HS-27A (cell line): ENCODE measurements at places on chromosomes 16 and 17.

- no peak for DNase-seq
Observed at GRCh38 chr17:77475016-77475976, 334.5 kb downstream of the SEC14L1 start.

GRCh38 chr16:63714876-63715275 lies 1407.0 kb downstream of the CDH11 start:
- DNase-seq = no peak

DNA sequence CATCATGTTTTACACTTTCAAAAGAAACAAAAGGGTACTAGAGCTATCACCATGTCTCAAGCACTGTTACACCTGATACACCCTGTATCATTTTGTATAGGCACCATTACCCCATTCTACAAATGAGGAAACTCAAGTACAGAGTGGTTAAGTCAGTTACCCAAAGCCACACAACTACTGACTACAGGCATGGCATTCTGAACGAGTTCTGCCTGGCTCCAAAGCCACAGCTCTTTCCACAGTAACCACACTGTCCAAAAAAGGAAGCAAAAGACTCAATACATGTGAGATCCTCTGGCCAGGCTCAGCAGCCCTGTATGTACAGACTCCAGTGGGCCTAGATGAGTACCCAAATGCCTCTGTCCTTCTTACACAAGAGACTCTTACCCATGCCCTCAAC lies 4.7 kb downstream of the DYNC1LI2 start:
- DNase-seq = no peak

- no peak for DNase-seq
Observed at GRCh38 chr17:6567528-6568183, 11.3 kb upstream of the PITPNM3 start.

DNA sequence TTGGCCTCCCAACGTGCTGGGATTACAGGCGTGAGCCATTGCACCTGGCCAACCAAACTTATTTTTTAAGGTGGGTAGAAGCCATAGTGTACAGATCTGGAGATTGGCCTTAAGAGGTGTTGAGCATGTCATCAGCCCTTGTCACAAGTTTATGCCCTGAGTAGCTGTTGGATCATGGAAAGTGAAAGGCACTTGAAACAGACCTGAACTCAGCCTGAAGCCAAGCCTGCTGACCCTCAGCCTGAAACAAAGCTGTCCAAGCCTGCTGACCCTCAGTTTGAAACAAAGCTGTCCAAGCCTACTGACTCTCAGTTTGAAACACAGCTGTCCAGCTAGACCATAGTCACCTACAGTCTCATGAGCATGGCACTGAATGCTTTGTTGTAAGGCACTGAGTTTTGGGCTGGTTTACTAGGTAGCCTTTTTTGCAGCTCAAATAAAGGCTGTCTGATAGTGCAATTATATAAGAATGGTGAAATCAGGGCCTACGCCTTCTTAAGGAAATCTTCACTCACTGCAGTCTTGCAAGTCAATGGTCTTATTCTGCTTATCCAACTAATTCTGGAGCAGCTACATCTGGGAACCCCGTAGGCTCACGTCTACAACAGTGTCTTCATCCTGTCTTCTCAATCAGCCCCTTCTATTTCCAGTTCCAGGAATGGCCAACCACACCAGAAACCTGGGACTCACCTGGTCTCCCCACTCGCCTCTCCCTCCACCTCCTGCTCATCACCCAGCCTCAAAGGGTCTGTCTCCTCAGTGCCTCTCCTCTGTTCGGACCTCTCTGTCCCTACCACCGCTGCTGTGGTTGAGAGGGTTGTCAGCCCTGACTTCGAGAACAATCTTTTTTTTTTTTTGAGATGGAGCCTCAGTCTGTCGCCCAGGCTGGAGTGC lies 2.9 kb upstream of the NPIPB15 start:
- DNase-seq = no peak

DNA sequence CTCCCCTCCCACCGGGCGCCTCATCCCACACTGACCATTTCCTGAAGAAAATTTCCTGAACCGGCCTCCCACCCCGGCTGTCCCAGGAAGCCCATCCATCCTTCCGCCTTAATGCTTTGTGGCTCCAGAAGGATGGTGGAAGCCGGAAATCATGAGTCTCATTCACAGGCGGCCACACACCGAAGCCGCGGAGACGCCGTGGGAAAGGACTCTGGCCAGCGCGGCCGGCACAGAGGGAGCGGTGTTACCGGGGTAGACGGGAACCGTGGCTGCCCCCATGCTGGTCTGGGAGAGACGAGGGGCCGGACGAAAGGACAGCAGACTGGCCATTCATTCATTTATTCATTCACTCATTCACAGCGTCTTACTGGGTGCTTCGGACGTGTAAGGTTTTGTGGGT lies 326.8 kb downstream of the SEC14L1 start:
- no peak for DNase-seq

DNA sequence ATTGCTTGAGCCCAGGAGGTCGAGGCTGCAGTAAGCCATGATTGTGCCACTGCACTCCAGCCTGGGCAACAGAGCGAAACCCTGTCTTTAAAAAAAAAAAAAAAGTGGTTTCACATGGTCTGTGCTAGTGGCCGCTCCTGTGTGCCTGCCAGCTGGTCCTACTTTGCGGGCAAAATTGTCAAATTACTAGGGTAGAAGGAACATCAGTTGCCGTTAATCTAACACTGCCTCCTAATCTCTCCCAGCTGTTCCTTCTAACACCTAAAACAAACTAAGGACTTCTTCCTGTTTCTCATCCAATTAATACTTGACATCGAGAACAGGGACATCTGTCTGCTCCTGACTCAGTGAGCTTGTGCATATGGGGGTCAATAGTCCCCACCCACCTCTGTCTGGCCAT lies 23.9 kb downstream of the TMEM11 start:
- no peak for DNase-seq

- no peak for DNase-seq
Observed at GRCh38 chr17:33968350-33969044, 286.6 kb upstream of the CCL2 start.

DNA sequence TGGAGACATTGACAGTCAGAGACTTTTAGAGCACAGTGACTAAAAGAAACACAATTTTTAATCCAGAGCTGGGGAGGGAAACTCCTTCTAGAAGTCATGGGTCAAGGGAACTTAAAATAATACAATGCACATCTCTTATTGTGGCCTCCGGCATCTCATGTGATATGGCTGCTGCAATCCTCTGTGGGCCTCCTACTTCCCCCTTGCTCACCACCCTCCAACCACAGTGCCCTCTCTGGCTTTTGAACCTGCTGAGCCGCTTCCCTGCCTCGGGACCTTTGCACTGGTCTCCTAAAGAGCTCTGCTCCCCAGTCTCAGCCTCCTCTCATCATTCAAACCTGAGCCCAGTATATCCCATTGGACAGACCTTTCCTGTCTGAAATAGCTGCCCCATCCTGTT lies 47.6 kb downstream of the HS3ST2 start:
- DNase-seq = no peak

- no peak for DNase-seq
Observed at GRCh38 chr16:1093284-1094123, 2.5 kb downstream of the C1QTNF8 start.

GRCh38 chr17:80877729-80878303 lies 113.8 kb upstream of the CHMP6 start:
- no peak for DNase-seq

DNA sequence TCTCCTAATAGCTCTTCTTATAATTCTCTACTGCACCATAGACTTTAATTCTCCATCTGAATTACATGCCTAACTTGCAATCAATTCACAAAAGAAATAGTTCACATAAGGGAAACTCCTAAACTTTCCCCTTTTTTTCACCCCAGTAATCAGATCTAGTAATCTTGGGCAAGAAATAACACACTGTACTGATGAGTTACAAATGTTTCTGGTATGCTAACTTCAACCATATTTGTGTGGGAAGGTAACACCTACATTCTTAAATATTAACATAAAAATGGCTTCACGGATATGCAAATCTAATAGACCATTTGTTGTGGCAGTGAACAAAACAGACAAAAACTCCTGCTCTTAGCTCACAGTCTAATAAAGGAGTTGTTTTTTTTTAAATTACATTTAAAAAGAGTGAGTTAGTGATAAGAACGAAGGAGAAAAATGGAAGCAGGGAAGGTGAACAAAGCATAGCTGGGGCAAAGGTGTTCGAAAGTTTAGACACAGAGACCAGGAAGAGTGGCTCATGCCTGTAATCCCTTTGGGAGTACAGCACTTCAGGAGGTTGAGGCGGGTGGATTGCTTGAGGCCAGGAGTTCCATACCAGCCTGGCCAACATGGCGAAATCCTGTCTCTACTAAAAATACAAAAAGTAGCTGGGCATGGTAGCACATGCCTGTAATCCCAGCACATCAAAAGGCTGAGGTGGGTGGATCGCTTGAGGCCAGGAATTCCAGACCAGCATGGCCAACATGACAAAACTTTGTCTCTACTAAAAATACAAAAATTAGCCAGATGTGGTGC lies 34.8 kb downstream of the CMTM3 start:
- no peak for DNase-seq

DNA sequence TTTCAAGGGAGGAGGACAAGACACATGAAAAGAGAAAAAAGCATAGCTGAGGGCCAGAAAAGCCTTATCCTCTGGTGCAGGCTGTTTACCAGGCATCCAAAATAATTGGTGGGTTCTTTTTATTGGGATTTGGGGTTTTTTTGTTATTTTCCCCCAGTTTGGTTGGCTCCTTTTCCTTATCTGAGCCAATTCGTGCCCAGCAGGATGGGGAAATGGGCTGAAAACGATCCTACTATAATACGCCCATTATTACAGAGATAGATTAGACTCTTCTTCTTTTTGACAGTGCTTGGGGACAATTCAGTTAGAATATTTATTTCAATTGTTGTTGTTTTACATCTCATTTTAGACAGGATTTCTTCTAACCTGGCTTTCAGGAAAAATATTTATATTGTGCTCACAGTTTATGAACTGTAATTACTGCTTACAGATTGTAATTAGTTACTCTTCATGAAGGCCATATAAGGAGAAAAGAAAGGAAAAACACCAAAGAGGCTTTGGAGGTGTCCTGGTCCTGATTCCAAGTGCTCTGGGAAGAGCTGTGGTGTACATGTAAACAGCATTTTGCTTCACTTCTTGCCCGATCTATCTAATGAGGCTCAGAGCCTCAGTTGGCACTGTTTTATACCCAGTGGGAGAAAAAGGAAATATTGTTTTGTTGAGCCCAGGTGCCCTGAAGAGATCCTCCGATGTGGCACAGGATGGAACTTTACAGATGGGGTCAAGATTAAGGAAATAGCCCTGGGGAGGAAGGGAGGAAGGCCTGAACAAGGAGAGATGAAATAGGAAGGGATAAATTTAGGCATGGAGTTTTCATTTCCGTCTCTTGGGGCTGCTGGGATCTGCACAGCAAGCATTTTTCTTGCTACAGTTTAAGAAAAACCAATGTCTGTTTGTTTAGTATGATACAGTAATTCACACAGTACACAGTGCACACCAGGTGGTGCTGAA lies 611 bp upstream of the ANKRD40 start:
- no peak for DNase-seq

GRCh38 chr16:35391328-35391727 lies 1931.9 kb downstream of the TP53TG3F start:
- DNase-seq = no peak

DNA sequence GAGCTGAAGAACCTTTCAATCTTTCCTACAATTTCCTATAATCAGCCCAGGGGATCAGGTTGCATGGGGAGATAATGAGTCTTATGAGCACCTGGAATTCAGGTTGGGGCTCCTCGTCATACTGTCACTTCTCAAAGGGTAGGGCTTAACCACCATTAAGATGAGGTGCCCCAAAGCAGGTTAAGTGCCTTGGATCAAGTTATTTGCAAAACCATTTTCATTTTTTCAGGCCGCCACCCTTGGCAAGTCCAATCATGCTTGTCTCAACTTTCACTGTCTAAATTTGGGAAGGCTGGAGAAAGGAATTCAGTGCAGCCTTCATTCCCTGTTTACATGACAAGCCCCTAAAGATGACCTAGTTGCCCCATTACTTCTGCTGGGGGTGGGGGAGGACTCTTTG lies 44.9 kb upstream of the TANGO6 start:
- no peak for DNase-seq

DNA sequence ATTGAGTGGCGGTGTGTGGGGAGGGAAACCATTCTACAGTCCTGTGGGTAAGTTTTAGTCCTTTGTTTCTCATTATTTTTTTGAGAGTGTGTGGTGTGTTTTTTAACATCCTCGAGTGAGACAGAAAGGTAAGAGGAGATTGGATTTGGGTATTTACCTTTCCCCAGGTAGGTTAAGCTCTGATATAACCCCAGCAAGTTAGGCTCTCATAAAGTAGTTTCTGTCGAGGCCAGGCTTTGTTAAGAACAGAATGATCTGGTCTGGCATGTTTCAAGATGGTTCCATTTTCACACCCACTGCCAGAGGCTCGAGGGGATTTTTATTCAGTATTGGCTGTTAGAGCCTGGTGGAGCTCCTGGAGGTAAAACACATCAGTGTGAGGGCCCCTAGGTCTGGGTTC lies 62.9 kb downstream of the BCAS3 start:
- DNase-seq = no peak
